NCI-H526 (cell line): ENCODE measurements at places on chromosomes 5 and 9.
A peak's percentile ranks its signal among the peaks of the same experiment; 100 is the strongest.

- no peak for DNase-seq
These were observed 443.4 kb upstream of the CD180 start for GRCh38 chr5:67639976-67640375.

DNA sequence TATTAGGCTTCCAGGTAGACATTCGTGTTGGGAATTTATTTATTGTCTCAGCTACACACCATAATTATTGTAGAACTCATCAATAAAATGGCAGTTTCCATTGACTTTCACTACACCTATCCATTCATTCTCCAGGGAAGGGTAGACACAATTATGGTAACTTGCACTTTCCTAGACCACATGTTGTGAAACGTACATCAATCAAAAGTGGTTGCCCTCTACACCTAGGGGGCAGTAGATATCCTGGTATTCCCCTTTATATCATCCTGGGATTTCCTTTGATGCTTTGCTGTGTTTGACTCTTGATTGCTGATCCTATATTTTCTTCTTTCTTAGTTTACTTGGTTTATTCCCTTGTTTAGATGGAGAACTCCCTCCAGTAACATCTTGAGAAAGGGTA is 47.9 kb downstream of the ADGRV1 start:
- peak; percentile 37 for DNase-seq

GRCh38 chr5:132385326-132386105 is 16.0 kb downstream of the SLC22A5 start:
- DNase-seq = peak; percentile 65

DNA sequence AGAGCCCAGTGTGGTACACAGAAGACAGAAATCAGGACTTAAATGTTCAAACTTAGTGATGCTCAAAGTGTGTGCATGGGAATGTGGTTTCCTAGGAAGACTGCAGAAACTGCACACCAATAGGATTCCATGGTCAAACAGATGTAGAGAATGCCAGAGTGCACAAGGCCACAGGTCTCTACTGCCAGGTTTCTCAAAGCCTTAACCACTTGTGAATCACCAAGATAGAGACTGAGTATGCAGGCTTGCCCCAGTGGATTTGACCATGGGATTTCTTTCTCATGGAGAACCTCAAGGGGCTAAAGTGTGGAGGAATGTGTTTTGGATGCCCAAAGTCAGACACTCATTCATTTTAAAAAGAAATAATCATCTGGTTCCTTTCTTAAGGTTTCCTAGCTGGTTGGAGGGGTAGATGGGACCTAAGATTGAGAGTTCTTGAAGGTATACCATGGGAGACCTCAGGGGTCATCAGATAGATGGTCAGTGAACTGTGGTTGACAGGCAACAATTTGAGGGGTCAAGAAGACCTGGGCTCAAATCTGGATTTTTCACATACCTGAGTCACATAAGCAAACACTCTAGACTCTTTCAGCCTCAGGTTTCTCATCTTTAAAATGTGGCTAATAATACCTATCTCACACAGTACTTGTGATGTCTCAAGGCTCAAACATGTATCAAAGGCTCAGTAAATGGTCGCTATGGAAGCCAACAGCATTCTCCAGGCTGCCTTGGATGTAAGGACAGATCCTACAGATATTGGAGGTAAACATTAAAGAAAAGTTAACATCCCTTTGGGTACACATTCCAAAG is 81.1 kb downstream of the BOD1 start:
- no peak for DNase-seq

DNA sequence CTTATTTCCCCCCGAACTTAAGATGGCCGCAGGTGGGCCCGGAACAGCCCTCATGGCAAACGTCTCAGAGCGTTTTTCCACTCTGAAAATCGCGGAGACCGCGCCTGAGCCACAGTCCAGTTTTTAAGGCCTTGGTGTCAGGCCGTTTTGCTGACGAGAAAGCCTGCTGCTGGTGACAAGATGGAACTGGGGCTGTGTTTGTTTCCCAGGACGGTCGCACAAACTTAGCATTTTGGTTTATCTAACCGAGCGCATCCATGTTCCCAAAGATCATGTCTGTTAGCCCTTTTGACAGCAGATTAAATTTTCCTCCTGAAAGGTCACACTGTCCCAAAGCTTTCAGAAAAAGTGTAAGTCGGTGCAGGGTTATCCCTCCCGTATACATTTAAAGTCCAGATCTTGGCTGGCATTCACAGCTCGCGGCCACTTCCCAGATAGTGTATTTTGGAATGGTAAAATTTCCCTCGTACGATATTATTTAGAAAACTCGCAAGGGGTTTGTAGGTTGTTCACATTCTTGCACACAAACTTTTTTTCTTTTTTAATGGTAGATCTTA is 812 bp downstream of the SREK1 start:
- DNase-seq = peak; percentile 60

DNA sequence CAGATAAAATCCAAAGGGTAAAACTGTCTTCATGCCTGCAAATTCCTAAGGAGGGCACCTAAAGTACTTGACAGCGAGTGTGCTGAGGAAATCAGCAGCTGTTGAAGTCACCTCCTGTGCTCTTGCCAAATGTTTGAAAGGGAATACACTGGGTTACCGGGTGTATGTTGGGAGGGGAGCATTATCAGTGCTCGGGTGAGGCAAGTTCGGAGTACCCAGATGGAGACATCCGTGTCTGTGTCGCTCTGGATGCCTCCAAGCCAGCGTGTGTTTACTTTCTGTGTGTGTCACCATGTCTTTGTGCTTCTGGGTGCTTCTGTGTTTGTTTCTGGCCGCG is 727 bp upstream of the ADRB2 start:
- DNase-seq = no peak

GRCh38 chr9:129068990-129069861 is 11.7 kb upstream of the DOLPP1 start:
- no peak for DNase-seq

- no peak for DNase-seq
These were observed 205.2 kb upstream of the ZNF608 start for GRCh38 chr5:124951661-124952060.

DNA sequence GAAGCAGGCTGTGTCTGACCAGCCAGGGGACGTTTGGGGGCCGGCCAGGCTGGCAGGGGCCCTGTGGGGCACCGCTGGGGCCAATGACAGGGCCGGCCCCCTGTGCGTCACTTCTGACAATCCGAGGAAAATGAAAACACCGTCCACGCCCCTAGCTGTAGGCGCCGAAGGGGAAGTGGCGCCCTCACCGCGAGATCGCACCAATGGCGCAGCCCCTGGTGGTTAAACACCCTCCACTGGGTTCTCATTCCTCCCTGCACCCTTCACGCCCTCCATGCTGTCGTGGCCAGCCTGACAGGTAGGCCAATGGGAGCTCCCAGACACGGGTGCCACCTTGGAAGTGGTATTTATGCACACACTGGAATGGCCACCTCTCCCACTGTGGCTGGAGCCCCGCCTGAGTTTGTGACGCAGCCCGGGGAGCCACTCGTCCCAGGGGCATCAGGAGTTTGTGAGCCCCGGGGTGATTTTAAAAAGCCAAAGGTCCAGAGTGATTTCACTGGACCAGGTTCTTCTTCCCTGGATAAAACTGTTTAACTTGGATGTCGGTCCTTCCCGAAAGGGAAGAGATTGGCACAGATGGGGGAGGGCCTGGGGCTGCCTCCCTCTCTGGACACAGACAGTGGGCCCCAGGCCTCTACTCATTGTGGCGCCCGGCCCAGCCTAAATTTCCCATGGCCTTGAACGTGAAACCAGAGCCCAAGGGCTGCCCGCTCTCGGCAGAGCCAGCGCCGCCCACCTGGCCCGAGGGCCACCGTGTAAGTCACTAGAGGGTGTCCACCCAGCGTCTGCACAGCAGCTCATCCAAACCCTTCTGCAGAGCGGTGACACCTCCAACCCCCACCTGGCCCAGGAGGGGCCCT is 49.7 kb downstream of the NKD2 start:
- no peak for DNase-seq

GRCh38 chr9:108239696-108240321 is 616.0 kb downstream of the ACTL7B start:
- DNase-seq = no peak

DNA sequence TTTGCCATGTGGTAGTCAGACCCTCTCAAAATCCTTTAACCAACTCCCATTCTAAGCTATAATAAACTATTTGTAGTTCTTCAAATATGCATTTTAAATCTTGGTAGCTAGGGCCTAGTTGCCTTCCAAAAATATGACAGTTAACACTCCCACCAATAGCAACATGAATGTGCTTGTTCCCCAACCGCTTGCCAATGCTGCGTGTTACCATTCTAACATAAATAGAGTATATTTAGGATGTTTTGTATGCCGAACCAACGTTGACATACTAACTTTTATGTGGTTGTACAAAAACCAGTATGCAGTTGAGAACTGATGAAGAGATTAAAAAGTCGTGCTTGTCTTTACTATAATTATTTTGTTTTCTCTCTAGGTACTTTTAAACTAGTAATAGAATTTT is 9.0 kb downstream of the UBE2B start:
- no peak for DNase-seq
